ENCODE measurements at places on chromosomes 6 and 20. TPM values are rescaled to one million over a fixed set of nuclear protein-coding genes. Genes with fewer than 3 reads are reported as not detected.
A peak's percentile ranks its signal among the peaks of the same experiment; 100 is the strongest.

The TUBB1 gene
- total RNA-seq: 0.51 TPM

DNA sequence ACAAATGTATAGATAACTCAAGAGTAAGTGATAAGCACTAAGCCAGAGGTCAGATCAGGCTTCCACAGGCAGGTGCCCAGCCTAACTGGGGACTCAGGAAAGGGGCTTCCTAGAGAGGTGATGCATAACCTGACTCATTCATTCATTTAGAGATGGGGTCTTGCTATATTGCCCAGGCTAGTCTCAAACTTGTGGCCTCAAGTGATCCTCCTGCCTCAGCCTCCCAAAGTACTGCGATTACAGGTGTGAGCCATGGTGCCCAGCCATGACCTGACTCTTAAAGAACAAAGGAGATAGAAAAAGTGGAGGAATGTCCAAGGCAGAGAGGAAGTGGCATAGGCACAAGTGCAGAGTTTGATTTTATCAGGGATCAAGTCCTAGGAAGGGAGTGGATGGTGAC, 41.9 kb downstream of the GJA10 start:
- DNase-seq: peak; percentile 26

DNA sequence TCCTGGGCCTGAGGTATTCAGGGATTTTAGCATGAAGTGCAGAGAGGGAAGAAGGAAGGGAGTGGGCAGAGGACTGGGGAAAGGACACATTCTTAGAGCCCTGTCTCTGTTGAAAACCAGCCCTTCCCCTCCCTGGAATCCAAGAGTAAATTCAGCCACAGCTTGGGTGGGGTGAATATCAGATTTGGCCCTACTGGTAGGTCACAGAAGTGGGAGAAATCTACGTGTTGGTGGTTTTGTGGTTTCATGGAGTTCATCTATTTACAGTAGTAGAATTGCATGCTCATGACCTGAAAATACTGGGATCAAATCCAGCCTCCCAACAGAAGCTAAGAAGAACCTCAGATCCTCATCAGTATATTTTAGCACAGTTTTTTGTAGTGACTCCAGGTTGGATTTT, 404.4 kb downstream of the BMP2 start:
- no peak for DNase-seq

DNA sequence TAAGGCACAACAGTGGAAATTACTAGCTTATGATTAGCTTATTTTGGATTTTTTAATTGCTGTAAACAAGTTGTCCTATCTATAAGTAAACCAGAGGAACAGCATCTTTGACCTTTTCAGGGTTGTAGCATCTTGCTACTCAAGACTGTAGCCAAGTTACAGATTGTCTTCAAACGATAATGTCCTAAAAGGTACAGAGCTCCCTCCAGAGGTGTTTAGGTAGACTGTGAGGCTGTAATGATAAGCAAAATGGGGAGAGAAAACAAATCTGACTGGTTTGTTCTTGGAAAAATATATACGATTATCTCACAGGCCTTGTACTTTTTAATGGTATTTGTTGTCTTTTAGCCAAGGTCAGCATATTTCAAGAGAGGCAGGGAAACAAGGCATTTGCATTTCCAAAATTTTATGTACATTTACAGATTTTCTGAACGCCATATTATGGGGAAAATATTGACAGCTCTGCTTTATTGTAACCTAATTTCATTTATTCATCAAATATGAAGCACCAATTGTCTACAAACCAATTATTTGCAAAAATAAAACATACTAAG, 273.4 kb downstream of the MEI4 start:
- no peak for DNase-seq

- DNase-seq: no peak
Observed at GRCh38 chr6:27726619-27727023, 185.6 kb downstream of the OR2B2 start.

DNA sequence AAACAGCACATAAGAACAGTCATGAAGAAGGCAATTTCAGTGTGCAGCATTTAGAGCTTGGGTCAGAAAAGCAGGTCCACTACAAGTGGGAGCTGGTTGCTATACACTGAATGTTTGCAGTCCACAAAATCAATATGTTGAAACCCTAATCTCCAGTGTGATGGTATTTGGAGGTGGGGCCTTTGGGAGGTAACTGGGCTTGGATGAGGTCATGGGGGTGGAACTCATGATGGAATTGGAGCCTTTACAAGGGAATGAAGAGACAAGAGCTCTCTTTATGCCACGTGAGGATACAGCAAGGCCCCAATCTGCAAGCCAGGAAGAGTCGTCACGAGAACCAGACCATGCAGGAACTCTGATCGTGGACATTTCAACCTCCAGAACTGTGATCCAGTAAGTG, 216.7 kb upstream of the SLC35B3 start:
- DNase-seq: no peak

GRCh38 chr6:168704678-168705077, 263.7 kb downstream of the SMOC2 start:
- DNase-seq: no peak

DNA sequence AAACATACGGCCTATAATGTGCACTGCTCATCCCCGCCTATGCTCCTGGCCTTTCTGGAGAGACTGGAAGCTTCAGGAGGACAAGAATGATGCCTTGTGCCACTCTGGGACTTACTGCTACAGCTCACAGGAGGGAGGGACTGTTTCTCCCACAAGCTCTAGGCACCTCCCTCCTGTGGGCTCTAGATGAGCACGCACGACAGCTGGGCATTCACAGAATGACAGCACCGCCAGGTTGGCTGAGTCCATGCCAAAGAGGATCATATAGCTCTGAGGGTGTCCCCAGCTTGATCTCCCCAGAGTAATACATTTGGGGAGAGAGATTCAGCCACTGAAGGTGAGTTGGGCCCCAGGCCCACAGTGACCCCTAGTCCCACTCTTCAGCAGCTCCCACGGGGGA, 10.1 kb upstream of the PGC start:
- DNase-seq: no peak

The PACRG gene
- not detected for total RNA-seq

DNA sequence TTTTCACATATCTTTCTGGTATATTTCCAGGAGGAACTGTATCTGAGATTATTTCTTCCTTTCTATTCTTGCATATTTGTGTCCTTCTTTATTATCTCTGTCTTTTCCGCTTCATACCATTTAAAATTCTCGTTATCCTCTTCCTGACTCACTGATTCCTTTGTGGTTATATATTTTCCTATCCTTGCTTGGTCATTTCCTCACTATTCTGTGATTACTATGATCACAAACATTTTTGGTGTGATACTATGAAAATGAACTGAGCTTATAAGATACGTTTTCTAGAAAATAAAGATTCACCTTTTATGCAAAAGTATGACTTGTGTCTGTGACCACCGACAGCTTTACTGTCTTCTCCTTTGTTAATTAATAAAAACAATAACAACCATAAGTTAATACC, 26.5 kb upstream of the MYCT1 start:
- no peak for DNase-seq

DNA sequence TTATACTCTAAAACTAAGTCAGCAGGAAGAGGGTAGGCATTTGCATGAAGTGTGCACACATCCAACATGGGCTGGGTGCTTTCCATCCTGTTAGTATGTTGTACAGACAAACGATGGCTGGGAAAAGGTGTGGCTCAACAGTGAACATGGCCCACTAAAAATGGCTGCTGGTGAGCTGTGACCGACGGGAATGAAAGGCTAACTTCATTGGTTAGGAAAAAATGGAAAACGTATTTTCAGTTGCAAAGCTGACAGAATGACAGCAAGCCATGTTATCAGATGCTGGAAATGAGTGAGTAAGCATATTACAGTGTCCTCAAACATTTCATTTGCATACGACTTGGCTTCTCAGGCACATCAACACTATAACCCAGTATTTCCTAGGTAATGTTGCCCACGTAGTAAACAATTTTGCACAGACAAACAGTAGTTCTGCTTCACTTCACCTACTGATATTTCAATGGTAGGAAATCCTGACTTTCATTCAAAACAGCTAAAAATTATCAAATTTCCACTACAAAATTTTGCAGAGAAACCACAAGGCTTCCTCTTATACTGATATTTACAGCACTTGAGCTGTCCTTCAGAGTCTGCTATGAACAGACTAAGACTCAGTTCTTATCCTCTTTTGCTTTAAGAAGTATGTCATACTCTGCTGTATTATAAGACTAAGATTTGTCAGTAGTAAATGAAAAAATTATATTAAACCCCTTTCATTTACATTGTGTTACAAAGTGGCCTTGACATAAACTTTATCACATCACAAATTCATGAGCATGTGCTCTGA, 98.9 kb downstream of the IRF4 start:
- no peak for DNase-seq

The RFX6 gene
- total RNA-seq: not detected

DNA sequence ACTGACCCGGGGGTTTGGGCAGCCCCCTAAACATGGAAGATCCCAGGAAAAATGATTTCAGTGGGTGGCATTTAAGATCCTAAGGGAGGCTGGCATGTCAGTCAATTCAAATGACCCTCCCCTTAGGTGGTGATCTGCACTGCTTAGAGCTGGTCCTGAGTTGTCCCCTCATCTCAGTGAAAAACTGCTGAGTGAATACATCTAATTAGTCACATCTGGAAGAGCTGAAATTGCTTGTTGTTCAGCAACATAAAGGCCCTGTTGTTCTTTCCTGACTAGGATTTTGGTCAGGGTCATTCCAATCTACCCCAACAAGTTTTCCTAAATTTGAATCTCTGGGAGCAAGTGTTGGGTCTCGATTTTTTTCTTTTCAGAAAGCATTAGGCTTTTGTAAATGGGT, 126.4 kb downstream of the LCA5 start:
- DNase-seq: no peak

- DNase-seq: no peak
Observed at GRCh38 chr6:33430991-33431879, 11.4 kb downstream of the SYNGAP1 start.

DNA sequence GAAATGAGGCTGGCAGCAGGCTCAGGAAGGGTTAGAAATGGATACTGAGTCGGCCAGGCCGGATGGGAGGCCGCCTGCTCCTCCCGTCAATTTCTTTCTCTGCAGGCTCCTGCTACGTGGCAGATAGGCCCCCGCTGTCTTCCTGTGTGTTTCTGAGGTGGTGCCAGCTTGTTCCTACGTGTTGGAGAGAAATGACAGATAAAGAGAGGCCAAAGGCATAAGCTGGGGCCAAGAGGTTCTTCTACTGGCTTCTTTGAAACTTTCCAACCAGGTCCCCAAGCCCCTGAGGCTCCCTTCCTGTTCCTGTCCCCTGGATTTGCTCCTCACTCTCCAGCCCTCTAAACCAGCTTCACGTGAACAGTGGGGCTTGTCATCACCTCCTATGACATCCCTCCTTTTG, 76.8 kb downstream of the TCP11 start:
- no peak for DNase-seq

DNA sequence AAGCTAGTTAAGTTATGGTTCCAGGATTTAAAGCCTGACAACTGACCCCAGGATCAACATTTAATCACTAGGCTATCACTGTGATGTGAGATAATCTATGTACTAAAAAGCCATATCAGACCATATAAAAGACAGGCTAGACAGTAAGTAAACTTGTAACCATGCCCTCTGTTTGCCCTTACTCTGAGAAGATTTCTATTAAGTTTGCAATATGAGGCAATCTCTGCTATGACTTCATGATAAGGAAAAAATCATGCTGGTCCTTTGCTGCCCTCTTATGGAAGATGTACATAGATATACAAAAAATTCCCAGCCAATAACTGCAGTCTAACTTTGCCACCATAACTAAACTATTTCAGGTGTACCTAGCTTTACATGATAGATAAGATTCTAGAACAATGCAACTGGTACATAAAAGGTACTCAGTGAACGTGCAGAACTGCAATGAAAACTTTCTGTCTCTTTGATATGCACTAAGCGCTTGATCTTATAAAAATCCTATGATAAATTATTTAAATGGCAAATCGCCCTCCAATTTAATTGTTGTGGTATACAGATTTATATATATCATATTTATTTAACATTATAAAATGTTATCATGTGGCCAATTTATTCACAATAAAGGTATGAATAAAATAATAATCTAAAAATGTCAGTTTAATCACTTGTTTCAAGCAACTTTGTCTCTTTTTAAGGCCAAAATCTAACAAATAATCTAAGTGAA, 70.5 kb downstream of the FAM217A start:
- DNase-seq: no peak

GRCh38 chr6:37956711-37957275, 137.3 kb downstream of the ZFAND3 start:
- DNase-seq: no peak

DNA sequence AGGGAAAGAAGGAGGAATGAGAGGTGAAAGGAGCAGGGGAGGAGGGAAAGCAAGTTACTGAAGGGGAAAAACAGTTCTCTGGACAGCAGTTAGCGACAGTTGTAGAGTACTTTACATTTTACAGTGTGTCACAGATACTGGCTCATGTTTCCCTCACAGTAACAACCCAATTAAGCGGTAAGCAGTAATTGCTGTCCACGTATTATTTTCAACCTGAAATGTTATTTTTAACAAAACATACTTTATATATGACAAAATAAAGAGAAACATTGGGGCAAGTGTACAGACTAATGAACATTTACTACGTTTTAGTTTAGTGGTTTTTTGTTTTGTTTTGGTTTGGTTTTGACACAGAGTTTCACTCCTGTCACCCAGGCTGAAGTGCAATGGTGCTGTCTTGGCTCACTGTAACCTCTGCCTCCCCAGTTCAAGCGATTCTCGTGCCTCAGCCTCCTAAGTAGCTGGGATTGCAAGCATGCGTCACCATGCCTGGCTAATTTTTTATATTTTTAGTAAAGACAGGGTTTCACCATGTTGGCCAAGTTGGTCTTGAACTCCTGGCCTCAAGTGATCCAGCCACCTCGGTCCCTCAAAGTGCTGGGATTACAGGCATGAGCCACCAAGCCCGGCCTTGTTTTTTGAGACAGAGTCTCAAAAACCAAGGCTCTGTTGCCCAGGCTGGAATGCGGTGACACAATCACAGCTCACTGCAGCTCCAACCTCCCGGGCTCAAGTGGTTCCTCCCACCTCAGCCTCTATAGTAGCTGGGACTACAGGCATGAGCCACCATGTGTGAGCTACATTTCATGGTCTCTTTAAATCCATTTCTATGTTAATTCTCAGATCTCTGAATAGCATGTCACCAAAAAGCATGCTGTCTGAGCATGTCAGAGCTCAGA, 22.6 kb upstream of the BTN3A2 start:
- no peak for DNase-seq

The CRISP2 gene
- not detected for total RNA-seq

DNA sequence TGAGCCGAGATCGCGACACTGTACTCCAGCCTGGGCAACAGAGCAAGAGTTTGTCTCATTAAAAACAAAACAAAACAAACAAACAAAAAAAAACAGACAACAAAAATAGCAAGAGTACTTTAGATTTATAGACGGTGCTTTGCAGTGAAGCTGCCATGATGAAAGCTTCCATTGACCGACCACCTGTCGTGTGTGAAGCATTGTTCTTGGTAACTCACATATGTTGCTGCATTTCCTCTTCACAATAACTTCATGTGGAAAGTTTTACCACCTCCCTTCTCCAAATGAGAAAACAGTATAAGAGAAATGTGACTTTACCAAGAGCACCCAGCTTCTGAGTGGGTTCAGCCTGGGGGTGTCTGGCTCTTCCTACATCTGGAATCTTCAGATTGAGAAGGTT, 56.4 kb upstream of the PTGIS start:
- DNase-seq: peak; percentile 16

GRCh38 chr6:112488238-112488637, 141.1 kb downstream of the RFPL4B start:
- DNase-seq: no peak
